ENCODE measurements at places on chromosomes 7 and 10.

GRCh38 chr10:62815381-62816075 lies 638 bp downstream of the EGR2 start:
- no peak for DNase-seq

GRCh38 chr7:123537026-123537642 lies 2.7 kb upstream of the IQUB start:
- DNase-seq: no peak

DNA sequence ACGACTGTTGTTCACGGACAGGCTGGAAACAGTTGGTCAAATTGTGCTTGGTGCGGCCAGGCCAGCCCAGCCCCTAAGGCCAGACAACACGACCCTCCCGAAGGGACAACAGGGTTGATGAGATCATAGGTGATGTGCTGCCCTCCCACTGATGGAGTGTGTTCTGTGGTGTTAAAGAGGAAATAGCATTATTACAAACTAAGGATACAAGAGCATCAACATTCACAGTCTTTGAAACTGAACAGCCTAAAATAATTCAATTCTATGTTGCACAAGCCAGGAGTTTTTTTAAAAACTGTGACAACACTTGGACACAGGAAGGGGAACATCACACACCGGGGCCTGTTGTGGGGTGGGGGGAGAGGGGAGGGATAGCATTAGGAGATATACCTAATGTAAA lies 87.6 kb downstream of the FAM53B start:
- no peak for DNase-seq

DNA sequence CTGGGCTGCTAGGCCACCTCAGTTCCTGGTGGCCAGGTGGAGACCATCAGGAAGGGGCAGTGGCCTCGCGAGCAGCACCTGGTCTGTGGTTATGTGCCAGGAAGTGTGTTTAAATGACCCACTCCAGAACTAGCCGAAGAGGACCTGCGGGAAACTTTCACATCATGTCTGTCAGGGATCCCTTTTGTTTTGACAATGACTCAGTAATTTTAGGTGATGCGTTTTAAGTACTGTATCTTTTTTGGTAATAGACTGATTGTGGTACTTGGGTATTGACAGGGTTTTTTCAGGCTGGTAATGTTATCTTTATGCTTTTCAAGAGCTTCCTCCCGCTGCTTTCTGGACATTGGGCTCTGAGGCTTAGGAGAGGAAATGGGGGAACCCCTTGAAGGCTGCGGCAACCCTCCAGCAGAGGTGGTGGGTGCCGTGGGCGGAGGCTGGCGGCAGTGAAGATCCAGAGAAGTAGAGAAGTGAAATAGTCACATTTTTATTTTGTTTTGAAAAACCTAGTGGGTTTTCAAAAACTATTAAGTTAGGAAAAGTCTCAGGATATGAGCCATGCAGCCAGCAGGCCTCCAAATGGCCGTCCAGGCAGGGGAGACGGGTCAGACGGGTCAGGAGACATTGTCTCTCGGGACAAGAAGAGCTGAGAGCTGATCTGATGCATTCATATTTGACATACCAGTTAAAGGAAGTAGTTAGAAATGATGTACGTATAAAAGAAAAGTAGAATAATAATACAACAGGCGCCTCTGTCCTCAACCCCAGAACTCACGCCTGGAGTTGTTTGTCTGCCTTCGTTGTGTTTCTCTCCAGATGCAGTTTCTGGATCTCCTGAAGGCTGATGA lies 27.7 kb downstream of the PPP2R2D start:
- DNase-seq: peak; percentile 14

- no peak for DNase-seq
Observed at GRCh38 chr7:81031243-81031642, 112.4 kb upstream of the SEMA3C start.

DNA sequence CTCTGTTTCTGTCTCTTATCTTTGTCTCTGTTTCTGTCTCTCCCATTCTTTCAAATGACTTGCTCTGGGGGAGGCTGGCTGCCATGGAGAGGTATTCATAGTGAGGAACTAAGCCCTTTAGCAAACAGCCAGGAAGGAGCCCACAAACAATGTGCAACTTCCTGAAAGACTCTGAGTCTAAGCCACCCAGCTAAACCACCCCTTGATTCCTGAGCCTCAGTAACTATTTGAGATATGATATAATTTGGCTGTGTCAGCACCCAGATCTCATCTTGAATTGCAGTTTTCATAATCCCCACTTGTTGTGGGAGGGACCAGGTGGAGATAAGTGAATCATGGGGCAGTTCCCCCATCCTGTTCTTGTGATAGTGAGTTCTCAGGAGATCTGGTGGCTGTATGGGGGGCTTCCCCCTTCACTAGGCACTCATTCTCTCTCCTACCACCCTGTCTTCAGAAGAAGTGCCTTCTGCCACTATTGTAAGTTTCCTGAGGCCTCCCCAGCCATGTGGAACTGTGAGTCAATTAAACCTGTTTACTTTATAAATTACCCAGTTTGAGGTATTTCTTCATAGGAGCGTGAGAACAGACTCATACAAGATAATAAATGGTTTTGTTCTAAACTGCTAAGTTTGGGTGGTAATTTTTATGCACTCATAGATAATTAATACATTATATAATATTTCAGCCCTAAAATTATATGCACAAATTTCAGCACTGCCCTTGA lies 121.2 kb upstream of the FOXP2 start:
- no peak for DNase-seq

DNA sequence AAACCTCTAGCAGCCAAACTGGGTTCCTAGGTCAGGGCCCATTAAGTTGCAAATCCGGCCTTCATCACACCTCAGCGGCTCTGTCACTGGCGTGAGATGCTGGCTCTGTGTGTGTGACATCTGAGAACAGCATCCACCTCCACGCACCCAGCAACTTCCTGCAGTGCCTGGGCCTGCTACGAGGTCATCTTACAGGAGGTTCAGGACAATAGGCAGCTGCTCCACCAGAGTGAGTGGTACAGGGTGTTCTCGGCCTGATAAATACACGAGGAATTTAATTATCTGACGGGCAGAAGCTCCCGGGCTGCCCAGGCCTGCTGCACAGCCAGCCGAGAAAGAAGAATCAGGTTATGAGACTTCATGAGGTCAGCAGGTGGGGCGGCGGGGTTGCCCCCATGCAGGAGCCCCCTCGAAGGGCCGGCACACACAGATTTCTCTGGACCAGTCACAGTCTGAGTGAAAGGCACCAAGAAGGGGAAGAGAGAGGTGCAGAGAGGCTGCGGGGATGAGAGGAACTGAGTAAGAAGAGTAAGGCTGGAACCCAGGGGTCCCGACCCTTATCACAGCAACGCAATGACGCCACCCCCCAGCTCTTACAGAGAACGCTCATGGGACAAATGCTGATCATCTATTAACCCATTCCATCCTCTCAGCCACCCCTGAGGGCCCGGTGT lies 49.3 kb downstream of the CALML3 start:
- no peak for DNase-seq

DNA sequence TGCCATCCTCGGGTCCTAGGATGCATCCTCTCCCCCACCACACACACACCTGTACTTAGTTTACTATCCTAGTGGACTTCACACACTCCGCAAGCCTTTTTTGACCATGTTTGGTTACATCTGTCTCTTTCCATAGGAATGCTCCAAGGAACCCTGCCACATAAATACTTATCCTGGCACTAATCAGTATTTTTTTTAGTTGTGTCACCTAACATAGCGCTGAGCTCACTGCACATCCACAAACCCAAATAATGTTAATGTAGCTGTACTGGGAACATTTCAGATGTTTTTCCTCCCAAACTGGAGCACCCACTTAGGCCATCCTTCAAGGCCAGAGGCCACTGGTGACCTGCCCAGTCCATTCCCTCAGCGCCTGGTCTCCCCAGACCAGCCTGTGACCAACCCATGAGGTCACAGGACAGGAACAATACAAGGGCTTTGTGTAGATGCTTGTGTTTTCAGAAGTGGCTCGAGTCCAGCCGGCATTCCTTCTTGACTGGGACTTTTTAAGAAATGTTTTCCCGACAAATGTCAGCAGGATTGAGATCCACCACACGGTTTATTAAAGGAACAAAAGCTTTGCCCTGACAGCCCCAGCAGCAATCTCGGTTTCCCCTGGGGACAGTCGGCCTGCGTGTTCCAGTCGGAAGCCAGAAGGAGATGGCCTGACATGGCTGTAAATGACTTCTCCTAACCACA lies 181.4 kb downstream of the JCAD start:
- DNase-seq: no peak

DNA sequence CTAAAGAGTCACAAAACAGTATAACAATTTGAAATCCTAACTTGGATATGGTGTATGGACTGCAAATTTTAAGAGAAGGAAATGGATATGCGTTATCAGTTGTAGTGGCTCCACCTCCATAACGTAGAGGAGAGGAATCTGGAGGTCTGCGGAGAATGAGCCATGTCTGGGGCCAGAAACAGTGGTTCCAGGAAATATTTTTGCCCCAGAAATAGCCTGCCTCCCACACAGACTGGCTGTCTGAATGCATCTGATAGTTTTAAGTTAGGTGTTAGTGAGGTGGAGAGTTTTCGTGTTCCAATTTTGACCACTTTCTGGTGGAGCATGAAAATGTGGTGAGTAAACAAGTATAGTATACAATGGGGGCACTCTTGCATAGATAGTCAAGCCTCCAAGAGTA lies 1.6 kb downstream of the PHTF2 start:
- no peak for DNase-seq

Data from activated gamma-delta T cell treated with Interleukin-2 at 50 U/mL for 16 hours (primary cell).